ENCODE measurements at places on chromosomes 4 and X.

GRCh38 chr4:156659570-156659969, 312.0 kb downstream of the PDGFC start:
- DNase-seq = no peak

DNA sequence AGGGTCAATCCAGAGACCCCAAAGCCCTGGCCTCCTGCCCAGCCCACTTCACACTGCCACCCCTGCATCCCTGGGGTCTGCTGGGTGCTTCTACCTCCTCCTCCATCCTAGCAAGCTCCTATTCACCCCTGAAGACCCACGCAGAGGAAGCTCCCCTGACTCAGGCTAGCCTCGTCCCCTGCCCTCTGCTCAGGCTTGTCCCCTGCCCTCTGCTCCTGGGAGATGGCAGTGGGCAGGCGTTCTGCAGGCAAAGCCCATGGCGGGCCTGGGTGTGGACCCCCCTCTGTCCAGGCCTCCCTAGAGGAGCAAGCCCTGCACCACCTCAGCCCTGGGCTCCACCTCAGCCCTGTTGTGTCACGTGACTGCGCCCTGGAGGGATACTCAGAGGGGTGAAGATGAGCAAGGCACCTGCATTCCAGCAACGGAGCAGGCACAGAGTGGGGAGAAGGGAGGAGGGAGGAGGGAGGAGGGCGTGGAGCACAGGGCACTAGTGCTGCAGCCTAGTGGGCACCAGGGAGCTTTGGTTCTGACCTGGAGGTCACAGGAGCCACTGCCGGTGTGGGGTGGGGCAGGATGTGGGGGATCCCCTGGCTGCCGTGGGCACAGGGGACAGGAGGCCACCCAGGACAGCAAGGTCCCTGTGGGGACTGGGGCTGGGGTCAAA, 27.6 kb upstream of the FGFR3 start:
- DNase-seq = no peak

DNA sequence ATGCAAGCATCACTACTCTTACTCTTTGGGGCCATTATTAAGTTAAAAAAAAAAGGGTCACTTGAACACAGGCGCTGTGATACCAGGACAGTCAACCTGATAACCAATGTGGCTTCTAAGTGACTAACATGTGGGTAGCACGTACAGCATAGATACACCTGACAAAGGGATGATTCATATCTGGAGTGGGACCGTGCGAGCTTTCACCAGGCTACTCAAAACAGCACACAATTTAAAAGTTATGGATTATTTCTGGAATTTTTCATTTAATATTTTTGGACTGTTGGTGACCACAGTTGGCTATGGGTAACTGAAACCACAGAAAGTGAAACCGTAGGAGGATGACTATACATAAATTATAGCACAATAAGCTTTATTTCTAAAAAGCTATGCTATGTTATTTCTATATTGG, 113.8 kb upstream of the STIM2 start:
- no peak for DNase-seq

DNA sequence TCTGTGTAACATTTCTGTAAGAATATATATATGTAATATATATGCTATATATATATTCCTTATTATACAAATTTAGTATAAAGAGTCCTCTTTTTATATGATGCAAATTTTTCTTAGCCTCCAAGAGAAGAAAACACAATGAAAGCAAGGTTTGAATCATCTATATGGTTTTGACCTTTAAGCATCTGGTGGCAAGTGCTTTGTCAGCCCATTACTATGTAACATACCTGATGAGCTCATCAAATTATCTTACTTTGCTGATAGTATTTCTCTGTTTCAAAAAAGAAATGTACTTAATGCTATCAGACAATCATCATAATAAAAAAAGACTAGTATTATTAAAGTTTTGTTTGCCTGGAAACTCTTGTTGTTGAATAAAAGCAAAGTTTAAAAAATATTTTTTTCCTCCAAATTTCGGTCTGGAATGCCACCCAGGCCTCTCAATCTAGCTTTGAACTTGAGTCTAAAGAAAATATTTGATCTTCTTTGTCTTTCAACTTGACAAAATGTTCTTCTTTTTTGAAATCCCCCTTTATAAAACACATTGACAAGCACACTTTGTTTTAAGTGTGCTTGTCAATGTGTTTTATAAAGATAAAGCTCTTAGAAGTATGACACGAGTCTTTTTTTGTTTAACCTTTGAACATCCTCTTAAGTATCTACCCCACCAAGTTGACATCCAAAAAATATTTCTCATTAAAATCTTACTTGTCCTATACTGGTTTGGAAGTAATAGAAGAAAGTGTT, 26.2 kb downstream of the ZNF330 start:
- no peak for DNase-seq

- DNase-seq = no peak
Measured at GRCh38 chr4:123966990-123967769, 570.6 kb downstream of the SPRY1 start.

- DNase-seq = no peak
Measured at GRCh38 chr4:57265831-57266582, 155.8 kb upstream of the IGFBP7 start.

- no peak for DNase-seq
Measured at GRCh38 chr4:168167714-168168284, 75.5 kb downstream of the ANXA10 start.

GRCh38 chrX:151151665-151152267, 24.6 kb upstream of the GPR50 start:
- DNase-seq = peak; percentile 2

DNA sequence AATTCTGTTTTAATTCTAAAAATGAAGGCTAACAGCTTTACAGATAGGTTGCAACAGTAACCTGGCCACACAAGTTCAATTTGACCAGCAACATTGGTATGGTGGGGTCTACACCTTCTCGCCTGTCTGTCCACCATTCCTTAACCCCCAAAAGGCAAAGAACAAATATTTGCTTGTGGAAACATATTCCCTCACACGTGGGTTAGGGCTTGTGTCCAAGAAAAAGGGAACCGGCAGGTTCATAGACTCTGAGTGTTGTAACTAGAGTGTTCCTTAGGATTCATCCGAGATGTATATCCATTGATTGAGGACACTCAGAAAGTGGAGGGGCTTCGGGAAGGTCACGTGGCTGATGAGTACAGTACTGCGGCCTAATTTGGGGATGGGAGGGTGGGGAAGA, 54.1 kb downstream of the C4orf51 start:
- no peak for DNase-seq

DNA sequence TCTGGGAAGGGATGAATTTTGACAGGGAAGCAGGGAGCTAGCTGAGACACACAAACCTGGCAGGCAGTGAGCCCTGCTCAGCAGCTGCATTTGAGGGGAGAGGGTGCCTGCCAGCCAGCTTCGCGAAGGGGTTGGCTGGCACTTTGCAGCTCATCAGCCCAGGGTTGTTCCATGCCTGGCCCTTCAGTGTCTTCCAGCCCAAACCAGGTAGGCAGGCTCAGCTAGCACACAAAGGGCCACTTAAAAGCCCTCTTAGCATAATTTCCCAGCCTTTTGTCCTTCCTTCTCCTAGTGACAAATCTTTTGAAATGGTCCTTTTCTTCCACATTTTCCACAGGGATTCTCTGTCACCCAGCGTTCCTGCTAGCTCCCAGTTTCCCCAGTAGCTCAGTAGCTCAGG, 4.3 kb upstream of the FRMPD3 start:
- peak; percentile 33 for DNase-seq

DNA sequence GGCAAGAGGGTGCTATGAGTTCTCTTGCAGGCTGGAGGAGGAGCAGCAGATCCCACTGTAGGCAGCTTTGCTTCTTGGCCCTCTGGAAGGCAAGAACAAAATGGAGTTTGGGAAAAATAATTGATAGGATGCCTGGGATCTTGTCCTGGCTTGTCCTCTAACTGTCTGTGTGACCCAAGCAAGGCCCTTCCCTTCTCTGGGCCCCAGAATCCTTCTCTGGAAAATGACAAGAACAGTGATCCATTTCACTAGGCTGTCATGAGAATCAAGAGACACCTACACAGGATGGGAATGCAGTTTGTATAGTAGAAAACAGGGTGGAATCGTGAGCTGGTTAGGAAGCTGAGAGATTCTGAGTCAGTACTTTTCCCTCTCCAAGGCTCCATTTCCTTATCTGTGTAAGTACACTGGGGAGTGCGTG, 133.3 kb downstream of the PJA1 start:
- no peak for DNase-seq

- DNase-seq = no peak
Measured at GRCh38 chr4:81353861-81354260, 117.8 kb downstream of the RASGEF1B start.

DNA sequence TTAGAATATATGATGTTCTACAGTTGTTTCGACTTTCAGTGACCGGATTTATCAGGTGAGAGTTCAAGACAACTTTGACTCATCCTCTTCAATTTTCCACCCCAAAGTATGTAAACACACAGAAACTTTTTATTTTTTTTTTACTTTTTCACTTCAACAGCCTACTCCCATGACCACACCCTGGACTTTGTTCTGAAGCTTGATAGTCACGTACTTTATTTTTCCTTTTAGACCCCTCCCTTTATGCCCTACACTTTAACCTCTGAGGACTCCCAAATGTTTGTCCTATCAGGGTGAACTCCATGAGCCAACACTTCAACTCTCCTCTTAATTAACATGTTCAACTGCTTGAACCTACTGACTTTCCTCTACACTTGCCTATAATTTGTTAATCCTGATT, 2.5 kb upstream of the DDX60 start:
- DNase-seq = no peak

DNA sequence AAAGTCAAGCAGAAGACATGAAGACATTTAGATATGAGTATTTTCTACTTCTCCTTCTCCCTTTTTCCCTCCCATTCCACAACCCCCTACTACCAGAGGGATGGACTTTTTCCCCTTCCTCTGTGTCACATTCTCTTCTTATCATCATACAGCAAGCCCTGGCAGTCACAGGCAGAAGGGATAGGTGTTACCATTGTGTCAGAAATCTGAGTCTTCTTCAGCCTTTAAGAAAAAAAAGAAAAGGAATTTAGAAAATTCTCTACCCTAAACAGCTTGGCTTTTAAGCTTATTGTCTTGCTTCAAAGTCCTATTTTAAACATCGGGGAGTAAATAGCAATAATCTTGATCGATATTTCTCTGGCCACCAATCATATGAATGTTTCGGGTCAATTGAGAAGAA, 30.9 kb upstream of the ADH1C start:
- DNase-seq = no peak

- DNase-seq = no peak
Measured at GRCh38 chr4:151537687-151538086, 128.7 kb downstream of the FHIP1A start.

GRCh38 chrX:15854080-15854655, 445 bp downstream of the AP1S2 start:
- no peak for DNase-seq

DNA sequence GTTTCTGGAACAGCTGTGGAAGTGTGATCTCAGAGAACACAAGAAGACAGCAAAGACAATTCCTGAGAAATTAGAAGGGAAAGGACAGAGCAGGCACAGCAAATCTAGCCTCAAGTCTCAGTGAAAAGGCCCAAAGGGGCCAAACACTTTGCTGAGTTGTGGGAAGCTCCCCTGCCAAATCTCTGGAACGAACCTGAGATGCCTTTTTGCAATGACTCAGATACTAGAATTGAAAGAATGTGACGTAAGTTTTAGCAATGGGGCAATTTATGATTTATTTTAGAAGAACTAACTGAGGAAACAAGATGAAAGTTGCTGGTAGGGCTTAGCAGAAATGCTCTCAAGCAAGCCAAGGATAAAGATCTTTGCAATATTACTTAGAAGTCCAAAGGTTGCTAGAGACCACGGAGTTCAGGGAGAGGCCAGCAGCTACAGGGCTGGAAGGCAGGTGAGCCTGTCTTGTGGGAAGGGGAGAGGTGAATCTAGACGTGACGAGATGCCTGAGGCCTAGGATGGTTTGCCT, 92.8 kb downstream of the AMELX start:
- no peak for DNase-seq

DNA sequence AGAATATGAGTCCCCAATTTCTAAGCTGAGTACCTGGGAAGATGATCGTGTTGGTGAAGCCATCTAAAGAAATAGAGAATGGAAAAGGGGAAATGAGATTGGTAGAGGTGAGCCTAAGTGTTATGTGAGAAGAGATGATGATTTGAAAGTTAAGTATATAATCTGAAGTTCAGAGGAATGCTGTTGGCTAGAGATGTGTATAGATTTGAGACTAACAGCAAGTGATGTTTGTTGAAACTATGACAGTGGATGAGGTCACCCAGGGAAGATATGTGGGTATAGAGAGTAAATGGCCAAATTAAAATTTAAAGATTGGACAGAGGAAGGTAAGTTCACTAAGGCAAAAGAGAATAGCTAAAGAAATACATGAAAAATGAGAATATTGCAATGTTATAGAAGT, 324.2 kb downstream of the MAPK10 start:
- no peak for DNase-seq

- peak; percentile 16 for DNase-seq
Measured at GRCh38 chr4:13483768-13484121, 395 bp downstream of the RAB28 start.

GRCh38 chr4:14176613-14177012, 549.1 kb upstream of the BOD1L1 start:
- DNase-seq = no peak

- no peak for DNase-seq
Measured at GRCh38 chr4:116702949-116703348, 382.4 kb downstream of the TRAM1L1 start.

GRCh38 chrX:129654652-129655546, at the start of gene APLN:
TSS of gene APLN (minus strand) at chrX:129654956. CDS start at chrX:129654630, 326 bp downstream.
- peak; percentile 20 for DNase-seq

- DNase-seq = no peak
Measured at GRCh38 chr4:17433827-17434226, 78.1 kb downstream of the QDPR start.

- DNase-seq = no peak
Measured at GRCh38 chr4:177427192-177427591, 15.0 kb downstream of the AGA start.

DNA sequence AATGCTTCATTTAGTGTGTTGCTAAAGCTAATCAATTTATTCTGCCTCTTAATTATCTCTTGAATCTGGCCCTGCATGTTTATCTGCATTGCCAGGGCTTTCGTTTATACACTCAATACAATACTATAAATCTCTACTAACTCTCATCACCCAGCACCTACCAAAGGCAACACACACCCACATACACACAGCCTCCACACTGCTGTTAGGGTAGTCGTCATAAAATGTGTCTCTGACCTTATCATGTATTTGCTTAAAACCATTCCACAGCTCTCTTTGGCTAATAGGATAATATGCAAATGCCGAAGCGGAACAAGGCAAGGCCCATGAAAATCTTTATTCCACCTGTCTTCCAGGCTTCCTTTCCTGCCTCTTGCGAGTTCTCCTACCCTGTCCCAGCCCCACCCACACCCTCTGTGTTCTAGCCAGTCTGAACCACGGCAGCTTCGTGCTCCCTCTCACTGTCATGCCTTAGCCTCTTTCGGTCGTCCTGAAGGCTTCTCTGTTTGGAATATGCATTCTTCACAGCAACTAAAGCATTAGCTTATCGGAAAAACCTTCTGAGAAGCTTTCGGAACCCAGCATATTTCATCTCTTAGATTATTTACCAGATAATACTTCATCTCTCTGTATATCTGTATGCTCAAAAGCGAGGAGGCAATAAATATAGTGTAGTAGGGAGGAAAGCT, 333.5 kb downstream of the TENM3 start:
- no peak for DNase-seq
